ENCODE measurements at places on chromosomes 7 and 10.

DNA sequence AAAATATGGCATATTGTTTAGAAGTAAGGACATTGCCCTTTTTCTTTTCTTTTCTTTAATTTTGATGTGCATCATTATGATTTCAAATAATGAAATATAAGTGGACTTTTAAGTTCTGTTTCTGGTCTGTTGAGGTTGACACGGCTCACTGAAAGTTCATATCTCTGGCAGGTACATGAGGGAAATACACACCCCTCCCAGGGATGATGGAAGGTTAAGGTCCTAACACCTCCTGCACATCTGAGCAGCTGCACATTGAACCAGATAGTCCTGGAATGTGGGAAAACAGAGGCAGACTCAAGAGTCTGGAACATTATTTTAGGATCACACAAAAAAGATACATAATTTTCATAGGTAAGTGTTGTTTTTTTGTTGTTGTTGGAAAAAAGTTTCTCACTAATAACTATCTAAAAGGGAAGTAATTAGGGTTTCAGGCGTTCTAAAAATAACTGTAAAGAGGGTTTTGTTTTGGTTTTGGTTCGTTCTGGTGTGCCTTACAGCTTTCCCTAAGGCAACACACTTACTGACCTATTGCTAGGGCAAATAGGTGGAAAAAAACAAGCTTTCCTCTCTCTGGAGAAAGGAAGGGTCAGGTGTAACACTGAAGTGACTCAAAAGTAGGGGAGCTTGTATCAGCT is 201.2 kb upstream of the PRKCQ start:
- DNase-seq, result no peak

GRCh38 chr10:1475098-1475591 is 262.2 kb downstream of the ADARB2 start:
- DNase-seq, result no peak

DNA sequence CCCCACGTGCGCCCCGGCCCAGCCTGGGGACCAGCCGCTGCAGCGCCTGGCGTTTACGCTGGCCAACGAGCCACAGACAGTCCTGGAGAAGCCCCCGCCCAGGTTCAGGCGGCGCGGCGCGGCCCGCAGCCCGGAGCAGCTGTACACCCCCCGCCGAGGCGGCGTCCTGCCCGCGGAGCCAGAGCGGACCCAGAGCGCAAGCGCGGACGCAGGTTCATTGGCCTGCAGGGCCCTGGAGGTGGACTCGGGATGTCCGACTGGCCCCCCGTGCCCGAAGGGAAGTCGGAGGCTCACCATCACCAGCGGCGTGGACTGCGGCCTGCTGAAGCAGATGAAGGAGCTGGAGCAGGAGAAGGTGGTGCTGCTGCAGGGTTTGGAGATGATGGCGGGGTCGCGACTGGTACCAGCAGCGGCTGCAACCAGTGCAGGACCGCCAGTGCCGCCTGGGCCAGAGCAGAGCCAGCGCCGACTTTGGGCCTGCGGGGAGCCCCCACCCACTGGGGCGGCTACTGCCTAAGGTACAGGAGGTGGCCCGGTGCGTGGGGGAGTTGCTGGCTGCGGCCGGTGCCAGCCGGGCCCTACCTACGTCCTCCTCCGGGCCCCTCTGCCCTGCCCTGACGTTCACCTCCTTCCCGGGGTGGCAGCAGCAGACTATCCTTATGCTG is 72.0 kb upstream of the KCTD7 start:
- no peak for DNase-seq

- no peak for DNase-seq
These were observed 1.0 kb downstream of the POLM start for GRCh38 chr7:44081266-44081748.

- DNase-seq, result no peak
These were observed 73.1 kb downstream of the EEPD1 start for GRCh38 chr7:36226151-36226550.

DNA sequence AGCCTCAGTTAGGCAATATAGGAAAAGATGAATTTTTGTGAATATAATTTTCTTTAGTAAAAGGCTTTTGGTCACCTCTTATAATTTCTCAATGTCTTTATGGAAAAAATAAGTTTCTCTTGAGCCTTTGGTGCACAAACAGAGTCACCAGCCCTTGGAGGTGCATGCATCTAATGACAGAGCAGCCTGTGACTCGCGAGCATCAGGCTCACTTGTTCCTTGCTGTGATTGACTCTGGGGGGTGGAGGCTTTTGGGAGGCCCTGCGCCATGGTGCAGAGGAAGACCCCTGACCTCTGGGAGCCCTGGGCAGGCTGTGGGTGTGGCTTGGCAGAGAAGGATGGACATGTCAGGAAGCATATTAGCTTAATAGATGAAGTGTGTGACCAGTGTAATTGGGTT is 60.2 kb downstream of the FIGNL1 start:
- no peak for DNase-seq

DNA sequence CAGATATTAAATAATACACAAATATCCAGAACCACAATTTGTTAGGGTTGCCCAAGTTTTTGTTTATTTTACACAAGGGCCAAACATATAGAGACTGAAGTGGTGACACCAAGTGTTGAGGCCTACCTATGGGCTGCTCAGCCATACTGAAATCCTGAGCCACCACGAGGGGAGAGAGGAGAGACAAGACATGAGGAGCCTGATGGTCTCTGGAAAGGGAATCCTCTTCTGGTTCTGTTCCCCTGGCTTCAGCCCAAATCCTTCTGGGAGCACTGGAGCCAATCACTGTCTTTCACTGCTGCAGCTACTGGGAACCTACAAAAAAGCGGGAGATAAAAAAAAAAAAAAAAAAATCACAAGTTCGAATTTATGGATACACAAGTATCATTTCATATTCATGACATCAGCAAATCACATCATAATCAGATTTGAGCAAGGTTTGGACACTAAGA is 1.9 kb downstream of the SKIDA1 start:
- DNase-seq, result no peak

GRCh38 chr7:85681241-85681640 is 494.4 kb upstream of the SEMA3D start:
- DNase-seq, result no peak
